Kidney tubule cell (primary cell): ENCODE measurements at places on chromosomes 5 and 9.

DNA sequence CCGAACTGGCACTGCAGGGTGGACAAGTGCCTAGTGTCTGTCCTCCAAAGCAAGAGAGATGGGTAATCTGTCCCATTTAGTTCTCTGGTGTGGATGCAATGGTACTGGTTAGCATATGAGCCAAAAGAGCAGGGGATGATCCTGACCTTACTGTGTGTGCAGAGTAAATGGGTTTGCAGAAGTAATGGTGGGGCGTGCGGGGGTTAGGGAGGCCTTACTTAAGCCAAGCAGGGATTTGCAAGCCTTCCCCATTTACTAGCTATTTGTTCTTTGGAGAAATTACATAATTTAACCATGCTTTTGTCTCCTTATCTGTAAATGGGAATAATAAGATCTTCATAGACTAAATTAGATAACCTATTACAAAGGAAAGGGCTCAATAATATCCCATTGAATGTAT, 19.9 kb upstream of the LCP2 start:
- DNase-seq, result no peak

- DNase-seq, result peak; percentile 59
Measured at GRCh38 chr5:113330533-113331208, 104.1 kb downstream of the TSSK1B start.

DNA sequence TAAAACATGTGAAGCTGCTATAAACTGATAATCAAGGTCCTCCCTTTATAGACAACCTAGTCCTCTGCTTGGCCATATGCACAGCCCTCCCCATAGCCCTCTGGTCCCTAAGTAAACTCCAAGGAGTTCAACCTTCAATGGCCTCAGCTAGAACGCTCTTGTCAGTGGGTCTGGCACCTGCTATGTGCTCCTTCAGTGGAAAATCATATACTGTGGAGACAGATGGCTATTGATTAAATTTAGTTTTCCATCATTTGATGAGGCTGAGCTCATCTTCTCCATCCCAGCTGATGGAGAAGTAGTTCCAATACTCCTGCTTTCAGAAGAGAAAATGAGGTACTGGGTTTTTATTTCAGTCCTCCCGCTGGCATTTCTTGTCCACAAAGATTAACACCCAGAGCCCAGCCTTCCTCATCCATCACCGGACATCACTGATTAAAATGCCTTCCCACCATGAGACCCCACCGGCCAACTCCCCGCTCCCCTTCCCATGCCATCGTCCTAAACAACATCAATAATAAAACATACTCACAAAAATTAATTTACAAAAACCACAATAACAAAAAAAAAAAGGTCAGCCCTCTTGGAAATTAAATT, 134.6 kb downstream of the TRIM32 start:
- no peak for DNase-seq

DNA sequence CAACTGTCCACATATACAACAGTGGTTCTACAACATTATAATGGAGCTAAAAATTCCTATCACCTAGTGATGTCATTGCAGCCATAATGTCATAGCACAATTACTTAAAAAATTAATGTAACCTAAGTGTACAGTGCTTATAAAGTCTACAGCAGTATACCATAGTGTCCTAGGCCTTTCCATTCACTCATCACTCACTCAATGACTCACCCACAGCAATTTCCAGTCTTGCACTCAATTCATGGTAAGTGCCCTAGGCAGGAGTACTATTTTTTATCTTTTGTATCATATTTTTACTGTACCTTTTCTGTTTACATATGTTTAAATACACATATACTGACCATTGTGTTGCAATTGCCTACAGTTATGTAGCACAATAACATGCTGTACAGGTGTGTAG, 9.6 kb upstream of the PUM3 start:
- no peak for DNase-seq

GRCh38 chr9:135601988-135602387, 37.4 kb downstream of the GLT6D1 start:
- no peak for DNase-seq

- DNase-seq, result no peak
Measured at GRCh38 chr9:72649127-72649442, 127.7 kb downstream of the TMC1 start.

DNA sequence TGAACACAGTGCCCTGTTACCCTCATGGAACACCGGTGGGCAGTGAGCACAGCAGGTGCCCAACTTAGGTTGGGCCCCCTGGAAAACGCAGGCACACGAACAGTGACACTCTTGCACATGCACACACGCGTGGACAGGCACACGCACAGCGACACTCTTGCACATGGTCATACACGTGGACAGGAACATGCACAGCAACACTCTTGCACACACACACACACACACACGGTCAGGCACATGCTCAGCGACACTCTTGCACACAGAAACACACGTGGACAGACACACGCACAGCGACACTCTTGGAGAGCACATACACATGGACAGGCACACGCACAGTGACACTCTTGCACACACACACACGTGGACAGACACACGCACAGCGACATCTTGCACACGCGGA, 559.4 kb upstream of the ADAMTS16 start:
- no peak for DNase-seq

DNA sequence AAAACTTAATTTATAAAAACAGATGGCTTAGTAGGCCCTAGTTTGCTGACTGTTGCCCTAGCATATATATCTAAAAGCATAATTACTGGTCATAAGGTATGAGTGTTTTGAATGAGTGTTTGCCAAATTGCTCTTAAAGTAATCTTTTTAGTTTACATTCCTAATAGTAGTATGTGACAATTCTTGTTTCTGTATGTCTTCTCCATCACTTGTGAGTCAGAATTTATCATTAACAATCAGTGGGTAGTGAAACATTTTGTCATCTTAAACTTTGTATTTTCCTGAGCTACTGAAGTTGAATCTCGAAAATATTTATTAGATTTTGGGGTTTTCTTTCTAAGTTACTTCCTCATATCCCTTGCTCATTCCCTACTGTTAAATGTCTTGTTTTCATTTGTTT, 49.6 kb downstream of the APC start:
- DNase-seq, result no peak

GRCh38 chr9:123940721-123941523, 11.0 kb upstream of the DENND1A start:
- DNase-seq, result no peak

GRCh38 chr5:105931881-105932421, 1738.8 kb downstream of the EFNA5 start:
- no peak for DNase-seq
